ENCODE measurements at places on chromosomes 1 and 21.

GRCh38 chr1:117638759-117639158 lies 32.9 kb downstream of the TENT5C start:
- DNase-seq = no peak

DNA sequence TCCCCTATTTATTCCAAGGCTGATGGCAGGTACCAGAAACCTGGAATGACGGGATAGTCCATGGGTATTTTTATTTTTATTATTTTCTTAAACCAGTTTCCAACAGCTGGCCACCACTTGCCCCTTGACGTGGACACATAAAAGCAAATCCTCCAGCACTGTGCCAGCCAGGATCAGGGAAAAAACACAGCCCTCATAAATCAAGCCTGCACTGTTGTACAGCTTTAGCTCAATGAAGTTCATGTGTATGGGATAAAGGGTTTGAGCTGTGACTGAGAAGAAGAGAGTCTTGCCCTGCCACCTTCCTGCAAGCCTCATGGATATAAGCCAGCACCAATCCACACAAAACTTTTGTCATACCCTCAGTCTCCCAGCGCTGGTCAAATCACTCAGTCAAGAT lies 303.8 kb upstream of the SPAG17 start:
- DNase-seq = no peak

GRCh38 chr21:26194811-26195251 lies 24.3 kb upstream of the APP start:
- no peak for DNase-seq

DNA sequence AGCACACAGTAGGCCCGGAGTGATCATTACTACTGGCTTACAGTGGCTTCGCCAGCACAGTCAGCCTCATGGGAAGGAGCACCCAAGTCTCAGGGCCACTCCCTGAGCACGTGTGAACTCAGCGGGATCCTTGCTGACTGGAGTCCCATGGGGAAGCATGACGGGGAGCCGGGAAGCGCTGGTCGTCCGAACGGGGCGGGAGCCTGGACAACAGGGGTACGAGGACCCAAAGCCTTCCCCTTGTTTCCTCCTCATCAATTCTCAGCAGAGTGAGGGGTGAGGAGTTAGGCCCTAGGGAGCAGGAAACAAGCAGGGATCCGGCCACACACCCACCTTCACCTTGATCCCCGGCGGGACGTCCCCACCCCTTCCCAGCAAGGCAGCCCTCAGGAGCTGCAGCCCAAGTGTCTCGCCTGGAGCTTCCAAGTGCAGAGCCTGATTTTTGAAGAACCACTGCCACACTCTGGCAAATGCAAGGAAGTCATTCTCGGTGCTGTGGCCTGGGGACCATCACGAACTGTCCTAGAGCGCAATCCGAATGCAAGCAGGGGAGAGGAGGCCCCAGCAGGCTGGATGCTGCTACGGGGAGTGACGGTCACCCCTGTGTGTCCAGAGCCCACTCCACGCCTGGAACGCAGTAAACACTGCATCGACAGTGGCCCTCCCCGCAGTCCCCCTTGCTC lies 35.5 kb downstream of the TOMM20 start:
- DNase-seq = peak; percentile 71

- no peak for DNase-seq
Measured at GRCh38 chr1:199976496-199977144, 50.9 kb upstream of the NR5A2 start.

DNA sequence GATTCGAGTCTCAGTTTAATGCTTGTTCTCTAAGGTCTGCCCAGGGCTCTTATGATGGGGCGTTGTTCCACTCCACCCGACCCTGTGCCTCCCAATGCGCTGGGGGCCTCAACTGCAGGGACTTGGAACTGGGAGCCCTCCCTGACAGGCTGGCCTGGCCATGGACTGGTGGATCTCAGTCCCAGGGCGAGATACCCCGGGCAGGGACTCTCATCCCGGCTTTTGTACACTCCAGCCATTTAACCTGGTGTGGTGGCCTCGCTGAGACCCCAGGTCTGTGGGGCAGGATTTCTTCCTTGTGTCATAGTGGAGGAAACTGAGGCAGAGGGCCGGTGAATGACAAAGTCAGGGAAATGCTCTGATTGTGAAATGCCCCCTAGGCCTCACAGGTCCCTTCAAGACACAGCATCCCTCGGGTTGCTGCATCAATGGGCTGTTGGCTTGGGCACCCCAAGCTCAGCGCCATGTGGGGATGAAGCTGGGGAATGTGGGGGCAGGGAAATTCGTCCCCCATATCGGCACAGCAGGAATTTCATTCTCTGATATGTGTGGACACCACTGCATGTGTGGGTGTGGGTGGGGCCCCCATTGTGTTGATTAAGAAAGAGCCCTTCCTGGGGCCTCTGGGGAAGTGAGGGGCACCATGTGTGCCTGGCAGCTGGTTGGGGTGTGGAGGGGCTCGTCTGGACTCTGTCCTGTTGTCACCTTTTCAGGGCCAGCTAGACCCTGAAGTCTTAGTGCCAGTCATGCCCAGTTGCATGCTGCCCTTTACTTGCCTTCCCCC lies 19.9 kb upstream of the ZNF678 start:
- no peak for DNase-seq

Measured in astrocyte of the spinal cord (primary cell).